ENCODE measurements at places on chromosomes 16 and 17.

- no peak for DNase-seq
These were observed 41.2 kb upstream of the HAS3 start for GRCh38 chr16:69064124-69064763.

- DNase-seq: no peak
These were observed 13.5 kb downstream of the GALNS start for GRCh38 chr16:88843256-88843655.

GRCh38 chr17:75090871-75091854, 3.4 kb downstream of the SLC16A5 start:
- DNase-seq: no peak

GRCh38 chr17:2542456-2542855, 30.8 kb upstream of the METTL16 start:
- DNase-seq: no peak

DNA sequence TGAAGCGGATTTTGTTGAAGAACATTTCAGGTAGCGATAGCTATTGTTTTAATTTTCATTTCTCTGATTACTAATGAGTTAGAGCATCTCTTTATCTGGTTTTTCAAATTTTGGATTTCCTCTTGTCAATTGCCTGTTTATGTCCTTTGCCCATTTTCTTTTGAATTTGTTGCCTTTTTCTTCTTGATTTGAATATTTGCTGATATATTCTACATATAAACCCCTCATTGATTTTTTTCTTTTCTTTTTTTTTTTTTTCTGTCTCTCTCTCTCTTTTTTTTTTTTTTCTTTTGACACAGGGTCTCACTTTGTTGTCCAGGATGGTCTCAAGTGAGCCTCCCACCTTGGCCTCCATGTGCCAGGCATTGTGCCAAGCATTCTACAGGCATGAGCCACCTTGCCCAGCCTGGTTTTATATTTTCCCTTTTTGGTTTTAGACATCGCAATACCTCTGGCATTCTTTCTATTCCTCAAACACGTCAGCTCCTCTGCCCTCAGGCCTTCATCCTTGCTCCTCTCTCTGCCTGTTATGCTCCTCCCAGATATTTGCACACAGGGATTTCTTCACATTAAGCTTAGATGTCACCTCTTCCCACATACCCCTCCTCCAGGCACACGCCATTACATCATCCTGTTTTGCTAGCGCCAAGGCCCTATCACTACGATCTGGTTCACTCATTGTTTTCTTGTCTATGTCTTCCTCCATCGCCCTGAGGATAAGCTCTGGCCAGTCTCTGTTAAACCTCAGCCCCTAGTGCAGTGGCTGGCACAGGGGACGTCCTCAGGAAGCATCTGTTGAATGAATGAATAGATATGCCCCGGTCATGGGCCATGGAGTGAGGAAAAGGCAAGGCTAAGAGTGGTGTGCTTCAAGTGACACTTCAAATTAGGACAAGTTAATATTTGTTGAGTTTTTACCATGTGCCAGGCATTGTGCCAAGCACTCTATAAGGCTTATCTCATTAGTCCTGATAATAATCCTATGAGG, 8.6 kb downstream of the SARM1 start:
- DNase-seq: peak; percentile 69

DNA sequence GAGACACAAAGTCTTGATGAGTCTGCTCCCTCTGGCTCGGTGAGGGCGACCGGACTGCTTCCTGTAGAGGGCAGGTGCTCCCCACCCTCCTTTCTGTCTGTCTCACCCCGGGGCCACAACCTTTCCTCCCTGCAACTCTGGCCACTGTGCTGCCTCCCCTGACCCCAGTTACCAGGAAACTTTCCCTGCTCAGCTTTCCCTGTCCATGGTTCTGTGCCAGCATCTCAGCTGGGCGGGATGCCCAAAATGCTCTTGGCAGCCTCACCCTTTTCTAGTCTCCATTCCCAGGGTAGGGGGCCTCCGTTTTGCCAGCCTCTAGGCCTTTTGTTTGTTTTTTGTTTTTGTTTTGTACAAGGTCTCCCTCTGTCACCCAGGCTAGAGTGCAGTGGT, 1.4 kb downstream of the PLD2 start:
- DNase-seq: peak; percentile 67

- DNase-seq: peak; percentile 29
These were observed 5.7 kb downstream of the GGA2 start for GRCh38 chr16:23504453-23505179.

- DNase-seq: no peak
These were observed 51.2 kb upstream of the CHMP6 start for GRCh38 chr17:80940171-80941123.

GRCh38 chr16:88817785-88818574, 6.3 kb upstream of the APRT start:
- DNase-seq: no peak
